ENCODE measurements at places on chromosomes 3 and 15.

- DNase-seq: peak; percentile 30
Observed at GRCh38 chr3:128875556-128876120, 3.8 kb upstream of the ACAD9 start.

DNA sequence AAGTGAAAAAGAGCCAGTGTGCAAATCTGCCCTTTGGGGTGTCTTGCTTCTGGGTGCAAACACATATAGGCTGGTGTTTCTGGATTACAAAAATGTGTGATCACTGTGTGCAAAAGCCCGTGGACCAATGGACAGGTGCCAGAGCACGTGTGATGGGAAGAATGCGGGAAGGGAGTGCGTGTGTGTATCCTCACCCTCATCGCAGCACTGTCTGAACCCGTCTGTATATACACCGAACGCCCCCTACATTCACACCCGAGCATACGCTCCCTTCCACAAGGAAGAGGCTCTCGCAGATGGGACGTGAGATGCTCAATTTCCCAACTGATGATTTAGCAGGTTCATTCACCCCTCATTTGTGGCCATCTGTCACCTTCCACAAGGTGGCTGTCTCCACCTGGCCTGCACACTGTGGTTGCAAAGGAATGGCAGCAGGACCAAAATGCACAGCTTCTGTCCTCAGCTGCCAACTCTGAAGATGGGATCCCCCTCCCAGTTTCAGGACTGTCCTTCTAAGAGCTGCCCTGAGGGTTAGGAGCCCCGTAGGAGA lies 19.4 kb upstream of the SLC6A1 start:
- DNase-seq: no peak

DNA sequence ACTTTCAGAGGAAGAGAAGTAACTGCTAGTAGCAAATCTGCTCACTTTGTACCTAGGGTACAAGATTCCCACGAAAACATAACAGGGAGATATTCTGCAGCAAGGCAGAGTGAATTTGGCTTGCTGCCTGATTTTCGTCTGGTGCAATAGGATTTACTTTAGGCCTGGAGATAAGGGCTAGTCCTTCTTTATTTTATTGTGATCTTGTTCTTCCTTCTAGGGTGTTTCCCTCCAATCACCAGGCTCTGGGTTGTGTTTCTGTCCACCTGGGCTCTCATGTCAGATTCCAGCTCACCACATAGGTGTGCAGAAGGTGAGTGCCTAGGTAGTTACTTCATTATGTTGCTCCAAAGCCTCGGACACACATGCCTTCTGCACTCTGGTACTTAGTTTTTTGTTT lies 211.8 kb upstream of the RGMA start:
- no peak for DNase-seq

DNA sequence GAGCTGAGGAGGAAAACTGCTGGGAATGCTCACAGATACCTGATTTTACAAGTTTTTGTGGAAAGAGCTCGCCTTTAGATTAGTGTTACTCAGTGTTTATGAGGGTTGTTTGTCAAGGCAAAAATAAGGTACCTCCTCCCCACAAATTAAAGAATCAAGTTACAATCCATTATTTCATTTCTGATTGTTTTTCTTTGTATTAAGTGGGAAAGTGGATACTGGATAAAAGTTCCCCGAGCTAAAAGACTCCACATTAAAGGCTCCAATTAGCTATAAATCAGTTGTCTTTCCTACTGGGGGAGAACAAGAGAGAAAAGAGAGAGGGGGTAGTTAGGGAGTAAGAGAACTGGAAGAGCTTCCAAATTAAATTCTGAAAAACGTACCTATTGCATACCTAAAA lies 1.9 kb downstream of the ALDH1A2 start:
- DNase-seq: no peak

DNA sequence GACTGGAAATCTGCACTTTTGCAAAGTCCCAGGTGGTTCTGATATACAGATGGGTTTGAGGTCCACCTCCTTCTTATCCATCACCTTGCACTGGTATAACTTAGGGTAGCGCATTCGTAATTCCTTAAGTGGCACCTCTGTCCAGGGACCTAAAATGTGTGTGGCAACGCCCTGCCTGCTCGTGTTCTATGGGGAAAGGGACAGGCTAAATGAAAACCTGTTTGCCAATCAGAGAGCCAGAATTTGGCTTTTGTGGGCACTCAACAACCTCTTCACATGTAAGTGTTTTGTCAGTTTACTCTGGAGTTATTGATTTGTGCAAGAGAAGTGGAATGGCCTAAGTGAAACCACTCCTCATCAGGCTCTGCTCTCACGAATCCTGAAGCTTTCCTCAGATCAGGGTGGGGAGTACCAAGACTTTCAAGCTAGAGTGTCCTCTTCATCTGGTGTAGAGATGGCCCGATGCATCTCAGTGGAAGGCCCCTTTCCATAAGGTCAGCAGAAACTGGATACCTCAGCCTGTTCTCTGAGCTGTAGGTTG lies 138.3 kb downstream of the ALDH1A2 start:
- no peak for DNase-seq

- no peak for DNase-seq
Observed at GRCh38 chr3:13561376-13561775, 12.5 kb downstream of the FBLN2 start.

DNA sequence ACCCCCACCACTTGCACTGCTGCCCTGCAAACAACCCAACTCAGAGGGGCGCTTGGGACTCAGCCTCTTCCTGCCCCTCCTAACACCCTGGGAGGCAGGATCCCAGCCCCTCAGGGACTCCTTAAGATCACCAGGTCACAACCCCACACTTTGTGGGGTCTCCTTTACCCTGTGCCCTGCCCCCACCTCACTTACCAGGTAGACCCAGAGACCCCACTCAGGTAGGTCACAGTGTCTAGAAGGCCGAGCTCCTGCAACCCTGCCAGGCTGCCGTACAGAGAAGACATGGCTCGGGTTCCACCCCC lies 9.1 kb downstream of the PLA2G4F start:
- no peak for DNase-seq

DNA sequence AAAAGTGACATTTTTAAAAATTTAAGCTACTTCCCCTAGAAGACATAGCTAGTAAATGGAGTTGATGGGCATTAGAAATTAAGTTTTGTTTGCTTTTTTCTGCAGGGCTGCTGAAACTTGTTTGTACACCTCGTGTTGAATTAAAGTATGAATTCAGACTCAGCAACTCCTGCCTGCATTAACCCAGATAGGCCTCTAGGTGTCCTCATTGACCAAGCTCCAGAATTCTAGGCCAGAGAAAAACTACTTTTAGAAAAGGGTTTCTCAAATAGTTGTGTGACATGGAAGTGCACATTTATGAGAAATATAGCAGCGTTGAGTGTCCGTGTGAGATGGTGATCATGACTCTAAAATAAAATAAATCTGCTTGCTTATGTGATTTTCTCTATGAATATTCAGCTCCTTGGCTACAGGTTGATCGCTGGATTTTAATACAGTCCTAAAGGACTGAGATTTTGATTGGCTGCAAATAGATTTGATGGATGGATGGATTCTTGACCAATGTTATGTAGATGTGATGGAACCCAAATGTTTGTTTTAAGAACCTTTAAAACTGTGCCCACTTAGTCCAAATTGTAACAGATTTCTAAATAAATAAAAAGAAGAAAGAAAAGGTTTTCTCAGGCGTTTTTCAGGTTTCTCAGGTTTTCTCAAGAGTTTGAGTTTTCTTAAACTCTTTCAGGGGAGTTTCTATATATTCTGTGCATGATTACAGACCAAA lies 39.4 kb upstream of the LMOD3 start:
- DNase-seq: peak; percentile 17

DNA sequence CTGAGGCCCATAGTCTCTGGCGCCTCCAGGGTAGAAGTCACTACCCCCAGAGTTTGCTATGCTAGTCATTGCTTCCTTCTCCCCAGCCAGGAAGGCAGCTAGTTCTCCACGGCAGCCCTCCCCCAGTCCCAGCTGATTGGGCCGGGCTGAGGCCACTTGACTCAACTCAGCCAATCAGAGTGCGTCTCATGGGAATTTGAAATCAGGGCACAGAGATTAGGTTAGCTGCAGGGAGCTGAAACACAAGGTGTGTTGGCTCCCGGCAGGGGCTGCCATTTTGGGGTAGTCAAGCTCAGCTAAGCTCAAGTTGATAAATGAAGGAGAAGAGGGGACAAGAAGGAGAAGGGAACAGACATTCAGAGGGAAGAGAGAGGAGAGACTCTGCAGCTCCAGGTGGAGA lies 32.8 kb downstream of the LINGO1 start:
- DNase-seq: no peak

- no peak for DNase-seq
Observed at GRCh38 chr15:49610157-49610918, 10.3 kb downstream of the FAM227B start.

DNA sequence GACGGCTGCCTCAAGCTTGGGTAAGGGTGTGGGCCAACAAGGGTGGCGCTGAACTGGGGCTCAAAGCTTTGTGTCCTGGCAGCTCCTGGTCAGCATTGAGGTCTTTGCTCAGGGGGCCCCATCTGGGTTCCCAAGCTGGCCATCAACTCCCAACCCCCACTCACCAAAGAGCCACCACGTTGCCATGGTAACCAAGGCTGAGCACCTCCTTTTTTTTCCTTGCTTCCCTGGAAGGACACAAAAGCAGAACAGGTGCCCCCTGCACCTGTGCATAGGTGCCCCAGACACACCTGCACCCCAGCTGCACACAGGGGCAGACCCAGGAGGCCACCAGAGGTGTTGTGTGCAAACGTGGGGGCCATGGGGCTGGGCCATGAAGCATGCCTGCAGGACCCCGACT lies 16.5 kb downstream of the UROC1 start:
- no peak for DNase-seq

DNA sequence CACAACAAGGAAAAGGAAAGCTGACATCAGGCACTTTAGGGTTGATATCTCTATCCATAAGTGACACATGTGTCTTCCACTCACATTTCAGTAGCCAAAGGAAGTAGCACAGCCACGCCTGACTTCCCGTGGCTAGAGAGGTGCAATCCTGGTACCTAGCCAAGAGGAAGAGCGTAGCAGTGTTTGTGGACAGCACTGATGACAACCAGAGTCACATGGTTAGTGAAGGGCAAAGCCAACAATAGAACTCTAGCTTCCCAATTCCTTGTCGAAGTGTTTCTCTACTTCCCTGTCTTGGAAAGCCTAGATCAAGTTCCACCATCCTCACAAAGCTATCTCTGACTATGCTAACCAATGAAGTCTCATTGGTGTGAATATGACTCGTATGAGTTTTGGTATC lies 189.2 kb downstream of the RSL24D1 start:
- no peak for DNase-seq

- no peak for DNase-seq
Observed at GRCh38 chr3:156727519-156728205, 53.3 kb downstream of the TIPARP start.

- DNase-seq: no peak
Observed at GRCh38 chr3:76352051-76352450, 566.7 kb upstream of the ZNF717 start.

DNA sequence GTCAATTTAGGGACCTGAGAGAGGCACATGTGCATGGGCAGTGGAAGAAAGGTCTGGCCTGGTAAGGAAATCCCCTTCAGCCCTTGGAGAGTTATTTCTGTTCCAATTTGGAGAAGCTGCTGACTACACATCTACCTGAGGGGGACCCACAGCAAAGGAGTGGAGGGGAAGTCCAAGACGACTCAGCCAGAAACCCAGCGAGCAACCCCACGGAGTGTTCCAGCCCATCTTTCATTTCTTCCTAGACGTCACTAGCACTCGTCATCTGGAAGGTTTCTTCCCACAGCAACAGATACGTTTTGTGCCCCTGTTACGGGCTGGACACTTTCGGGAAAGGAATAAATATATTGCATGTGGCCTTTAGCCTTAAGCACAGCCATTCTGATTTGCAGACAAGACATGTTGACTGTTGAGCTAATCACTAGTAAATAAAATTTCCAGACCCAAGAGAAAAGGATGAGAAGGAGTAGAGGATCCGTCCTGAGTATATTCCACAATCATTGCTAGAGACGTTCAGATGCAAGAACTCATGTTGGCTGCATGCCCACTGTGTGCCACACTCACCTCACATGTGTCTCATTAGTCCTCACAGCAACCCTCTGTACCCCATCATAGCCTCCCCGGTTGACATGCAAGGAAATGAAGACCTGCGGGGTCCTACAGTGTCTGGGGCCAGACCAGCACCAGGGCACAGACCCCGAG lies 7.8 kb upstream of the FAM174B start:
- DNase-seq: no peak

DNA sequence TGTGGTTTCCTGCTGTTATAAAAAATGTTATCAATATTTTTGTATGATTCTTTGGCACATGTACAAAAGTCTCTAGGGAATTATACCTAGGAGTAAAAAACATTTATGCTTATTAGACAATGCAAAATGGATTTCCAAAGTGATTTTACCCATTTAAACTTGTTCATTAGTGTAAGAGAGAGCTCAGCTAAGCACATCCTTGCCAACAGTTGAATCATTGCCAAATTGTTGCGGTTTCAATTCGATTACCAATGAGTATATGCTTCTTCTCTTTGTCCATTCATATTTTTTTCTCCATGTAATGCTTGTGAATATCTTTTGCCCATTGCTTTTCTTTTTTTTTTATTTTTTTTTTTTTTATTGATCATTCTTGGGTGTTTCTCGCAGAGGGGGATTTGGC lies 17.2 kb downstream of the CASR start:
- DNase-seq: no peak

GRCh38 chr3:8357859-8358258 lies 143.8 kb upstream of the LMCD1 start:
- DNase-seq: no peak

DNA sequence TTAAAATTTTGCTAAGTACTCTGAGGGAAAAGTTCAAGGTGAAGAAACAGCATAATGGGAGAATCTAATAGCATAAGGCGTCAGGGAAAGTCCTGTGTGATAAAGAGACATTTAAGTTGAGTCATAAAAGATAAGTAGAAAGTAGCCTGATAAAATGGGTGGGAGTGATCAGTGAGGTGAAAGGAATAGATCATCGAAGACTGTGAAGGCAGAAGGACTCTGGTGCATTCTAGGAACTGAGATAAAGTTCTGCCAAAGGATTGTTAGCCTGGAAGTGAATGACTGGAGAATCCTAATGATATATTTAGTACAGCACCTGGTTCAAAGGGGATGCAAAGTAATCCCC lies 149.9 kb downstream of the CFAP20DC start:
- DNase-seq: no peak

All from stimulated activated CD8-positive, alpha-beta memory T cell treated with anti-CD3 and anti-CD28 coated beads, Interleukin-7, amount 100 ng/mL, for 1 hour (primary cell).